T-cell (primary cell): ENCODE measurements at places on chromosomes 5 and 9.
A peak's percentile ranks its signal among the peaks of the same experiment; 100 is the strongest.

DNA sequence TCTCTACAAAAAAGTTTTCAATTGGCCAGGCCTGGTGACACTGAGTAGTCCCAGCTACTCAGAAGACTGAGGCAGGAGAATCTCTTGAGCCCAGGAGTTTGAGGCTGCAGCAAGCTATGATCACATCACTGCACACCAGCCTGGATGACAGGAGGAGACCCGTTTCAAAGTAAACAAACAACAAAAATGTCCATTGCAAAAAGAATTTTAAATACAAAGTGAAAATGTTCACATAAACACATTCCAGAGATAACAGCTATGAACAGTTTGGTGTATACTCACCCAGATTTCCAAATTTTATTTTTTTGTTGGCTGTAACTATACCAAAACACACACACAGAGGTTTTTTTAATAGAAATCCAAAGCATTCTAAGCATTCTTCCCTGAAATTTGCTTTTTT, 39.8 kb downstream of the ADRA1B start:
- no peak for DNase-seq

GRCh38 chr9:19623941-19624340, 164.9 kb downstream of the SLC24A2 start:
- no peak for DNase-seq

DNA sequence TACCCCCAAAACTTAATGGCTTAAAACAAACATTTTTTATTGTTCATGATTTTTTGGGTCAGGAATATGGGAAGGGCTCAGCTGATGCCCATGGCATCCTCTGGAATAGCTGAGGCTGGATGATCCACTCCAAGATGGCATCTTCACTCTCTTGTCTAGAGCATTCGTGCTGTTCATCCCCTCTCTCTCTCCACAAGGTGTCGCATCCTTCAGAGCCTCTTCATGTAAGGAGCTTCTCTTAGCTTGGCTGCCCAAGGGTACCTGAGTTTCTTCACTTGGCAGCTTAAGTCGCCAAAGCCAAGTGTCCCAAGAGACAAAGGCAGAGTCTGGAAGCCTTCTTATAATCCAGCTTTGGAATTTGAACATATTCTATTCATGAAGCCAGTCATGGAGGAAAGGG, 294.7 kb downstream of the CHSY3 start:
- DNase-seq = no peak

GRCh38 chr9:110788871-110789270, 120.3 kb downstream of the MUSK start:
- no peak for DNase-seq

- peak; percentile 81 for DNase-seq
Measured at GRCh38 chr5:14142827-14143545, at the start of gene TRIO. Gene TRIO, plus strand, starts transcription at chr5:14143342. Its CDS starts 384 bp downstream, at chr5:14143726.

- no peak for DNase-seq
Measured at GRCh38 chr5:134534726-134535110, 9.2 kb downstream of the JADE2 start.

DNA sequence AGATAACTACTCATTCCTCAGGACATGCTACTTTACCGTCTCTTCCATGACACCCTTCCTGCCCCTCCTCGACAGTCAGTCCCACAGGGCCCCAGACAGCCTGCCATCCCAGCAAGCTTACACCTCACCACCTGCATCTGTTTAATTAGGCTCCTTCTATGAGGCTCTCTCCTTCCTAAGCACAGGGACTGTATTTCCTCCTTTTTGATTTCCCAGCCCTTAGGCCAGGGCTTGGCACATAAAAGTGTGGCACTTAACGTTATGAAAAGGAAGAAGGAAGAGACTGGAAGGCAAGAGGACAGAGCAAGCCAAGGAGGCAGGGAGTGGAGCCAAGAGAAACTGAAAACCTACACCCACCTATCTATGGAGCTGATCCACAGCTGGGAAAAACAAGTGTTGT, 146.8 kb downstream of the SIL1 start:
- DNase-seq = no peak

DNA sequence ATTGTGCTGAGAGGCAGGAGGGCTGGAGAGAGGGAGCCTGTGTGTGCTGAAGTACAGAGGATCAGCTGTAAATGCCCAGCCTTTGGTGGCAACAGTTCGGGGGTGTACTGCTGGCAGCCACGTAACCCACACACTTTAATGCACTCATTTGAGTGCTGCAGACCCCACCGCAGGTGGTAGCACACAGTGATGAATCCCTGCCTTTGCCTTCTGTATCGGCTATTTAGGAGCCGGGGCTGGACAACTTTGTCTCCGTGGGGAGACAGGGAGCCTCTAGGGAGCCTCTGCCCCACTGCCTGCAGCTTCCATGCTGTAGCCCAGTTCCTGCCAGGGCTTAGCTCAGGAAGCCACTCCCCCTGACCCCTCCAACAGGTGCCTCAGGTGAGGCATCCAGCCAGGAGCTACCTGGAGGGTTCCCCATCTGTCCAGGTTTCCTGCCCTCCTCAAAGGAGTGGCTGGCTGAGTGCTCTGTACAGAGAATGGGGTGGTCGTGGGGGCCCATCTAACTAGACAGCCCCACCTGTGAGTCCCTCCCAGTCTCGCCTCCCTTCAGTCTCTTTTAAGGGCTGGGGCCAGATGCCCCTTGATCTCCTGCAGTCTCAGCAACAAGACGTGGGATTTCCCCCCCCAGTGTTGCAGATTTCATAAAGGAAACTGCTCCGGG, 44.5 kb downstream of the SECISBP2 start:
- DNase-seq = no peak

DNA sequence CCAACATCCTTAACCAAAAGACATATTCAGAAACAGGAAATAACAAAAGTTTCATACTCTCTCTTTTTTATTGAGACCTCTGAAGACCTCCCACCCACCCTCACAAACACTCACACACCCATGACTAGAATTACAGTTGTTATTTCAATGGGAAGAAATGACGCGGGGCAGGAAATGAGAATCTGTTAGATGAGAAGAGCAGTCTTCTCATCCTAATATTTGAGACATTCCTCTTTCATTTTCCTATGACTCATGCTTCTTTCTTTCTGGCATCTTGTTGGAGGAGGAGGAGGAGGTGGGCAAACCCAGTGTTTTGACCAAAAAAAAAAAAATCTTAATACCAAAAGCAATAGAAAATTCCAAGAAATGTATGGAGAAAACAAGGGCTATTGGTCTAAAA, 179.5 kb upstream of the TARS1 start:
- DNase-seq = no peak

GRCh38 chr5:124438903-124439281, 307.5 kb downstream of the ZNF608 start:
- no peak for DNase-seq

GRCh38 chr5:93632327-93632726, 49.3 kb downstream of the NR2F1 start:
- DNase-seq = no peak

GRCh38 chr5:127941646-127942045, 141.9 kb upstream of the SLC12A2 start:
- DNase-seq = no peak

- no peak for DNase-seq
Measured at GRCh38 chr5:118596255-118596654, 392.1 kb downstream of the DTWD2 start.

DNA sequence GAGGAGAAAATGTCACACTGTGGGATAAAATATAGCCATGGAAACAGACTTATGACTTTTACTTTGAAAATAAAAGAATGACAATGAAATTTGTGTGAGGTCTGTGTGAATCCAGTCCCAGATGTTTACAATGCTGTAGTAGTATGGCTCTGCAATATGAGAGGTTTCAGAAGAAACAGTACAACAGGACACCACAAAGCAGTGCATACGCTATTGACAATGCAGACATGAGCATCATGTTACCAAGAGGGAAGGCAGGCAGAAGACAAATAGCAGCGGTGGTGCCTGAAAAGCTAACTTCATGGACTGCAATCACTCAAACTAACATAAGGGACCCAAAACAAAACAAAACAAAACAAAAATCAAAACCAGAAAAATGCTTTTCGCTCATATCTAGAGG, 1.8 kb downstream of the FGF10 start:
- no peak for DNase-seq

DNA sequence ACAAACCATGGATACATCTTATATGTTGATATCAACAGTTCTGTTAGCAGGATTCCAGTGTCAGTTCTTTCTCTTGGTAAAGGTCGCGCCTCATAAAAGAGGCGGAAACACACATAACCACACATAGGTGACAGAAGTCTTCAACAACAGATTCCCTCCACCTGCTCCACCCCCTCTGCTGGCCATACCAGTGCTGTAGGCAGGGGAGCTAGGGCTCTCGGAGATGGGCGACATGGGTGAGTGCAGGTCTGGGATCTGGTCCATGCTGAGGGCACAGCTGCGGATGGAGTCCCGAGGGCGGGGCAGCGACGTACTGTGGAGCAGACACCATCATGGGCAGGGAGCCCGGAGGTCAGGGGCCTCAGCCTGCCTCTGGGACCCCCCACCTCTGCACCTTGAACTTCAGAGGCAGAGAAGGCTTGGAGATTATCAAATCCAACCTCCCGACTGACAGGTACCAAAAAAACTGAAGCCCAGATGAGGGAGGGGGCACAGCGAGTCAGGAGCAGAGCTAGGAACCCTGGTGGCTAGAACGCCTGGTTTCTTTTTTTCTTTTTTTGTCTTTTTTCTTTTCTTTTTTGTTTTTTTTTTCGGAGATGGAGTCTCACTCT, 12.0 kb upstream of the TOR2A start:
- DNase-seq = peak; percentile 26

DNA sequence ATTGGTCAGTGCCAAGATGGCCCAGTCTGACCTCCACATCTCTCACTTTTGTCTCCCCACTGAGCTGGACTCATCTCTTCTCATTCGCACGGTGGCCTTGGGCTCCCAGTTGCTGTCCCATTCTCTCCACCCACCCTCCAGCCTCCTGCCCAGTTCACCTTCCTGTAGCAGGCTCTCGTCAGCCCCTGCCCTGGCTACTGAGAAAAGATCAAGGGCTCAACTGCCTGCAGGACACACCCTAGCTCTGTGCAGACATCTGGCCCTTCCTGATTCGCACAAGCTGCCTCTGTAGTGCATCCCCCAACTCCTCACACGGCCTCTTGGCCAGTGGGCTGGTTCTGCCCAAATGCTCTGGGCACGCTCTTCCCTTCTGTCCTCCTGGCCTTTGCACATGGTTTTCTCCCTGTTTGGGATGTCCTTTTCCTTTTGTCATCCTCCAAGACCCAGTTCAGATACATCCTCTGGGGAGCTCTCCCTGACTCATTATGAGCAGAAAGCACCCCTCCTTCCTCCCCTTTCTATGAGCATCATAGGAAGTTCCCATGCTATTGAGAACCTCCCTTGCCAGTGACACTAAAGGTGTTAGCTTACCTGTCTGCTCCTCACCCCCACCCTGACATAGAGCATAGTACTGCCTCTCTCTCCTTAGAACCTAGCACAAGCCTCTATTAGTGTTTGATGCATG, 78.5 kb upstream of the TGFBR1 start:
- no peak for DNase-seq

- no peak for DNase-seq
Measured at GRCh38 chr5:168976311-168976970, 324.5 kb downstream of the SLIT3 start.

DNA sequence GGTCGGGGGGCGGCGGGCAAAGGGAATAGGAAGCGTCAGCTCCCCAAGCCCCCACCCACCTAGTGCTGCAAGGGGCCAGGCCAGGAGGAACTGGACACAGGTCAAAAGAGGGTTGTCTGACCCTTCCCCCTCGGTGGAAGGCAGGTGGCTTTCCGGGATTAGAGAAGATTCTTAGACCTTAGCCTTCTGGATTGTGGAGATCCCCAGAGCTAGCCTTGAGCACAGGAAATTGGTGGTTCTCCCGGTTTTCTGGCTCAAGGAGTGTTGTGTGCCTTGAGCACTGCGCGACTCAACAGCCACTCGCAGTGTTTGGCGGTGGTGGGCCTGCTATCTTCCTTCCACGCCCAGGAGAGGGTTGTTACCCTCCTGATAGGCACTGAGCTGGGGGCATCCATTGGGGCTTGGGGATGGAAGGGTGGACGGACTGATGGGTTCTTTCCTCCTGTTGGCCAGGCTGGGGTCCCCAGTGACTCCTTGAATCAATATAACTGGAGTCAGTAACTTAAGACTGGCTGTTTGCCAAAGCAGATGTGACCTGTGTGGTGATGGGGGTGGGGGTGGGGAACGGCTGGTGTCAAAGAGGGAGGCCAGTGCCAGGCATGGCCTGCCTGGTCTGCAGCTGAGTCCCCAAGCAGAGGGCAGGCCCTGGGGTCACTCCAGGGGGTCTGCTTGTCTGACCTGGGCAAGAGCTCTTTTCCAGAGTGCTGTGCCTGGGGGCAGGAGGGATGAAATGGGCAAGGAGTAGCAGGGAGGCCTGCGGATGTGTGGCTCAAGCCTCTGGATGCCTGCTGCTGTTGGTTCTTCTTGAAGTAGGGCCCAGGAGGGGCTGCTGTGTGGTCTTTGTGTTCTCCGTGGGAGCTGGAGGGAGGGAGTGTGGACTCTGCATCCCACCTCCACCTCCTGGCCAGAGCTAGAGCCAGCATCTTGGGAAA, 2.1 kb downstream of the FGF18 start:
- no peak for DNase-seq

DNA sequence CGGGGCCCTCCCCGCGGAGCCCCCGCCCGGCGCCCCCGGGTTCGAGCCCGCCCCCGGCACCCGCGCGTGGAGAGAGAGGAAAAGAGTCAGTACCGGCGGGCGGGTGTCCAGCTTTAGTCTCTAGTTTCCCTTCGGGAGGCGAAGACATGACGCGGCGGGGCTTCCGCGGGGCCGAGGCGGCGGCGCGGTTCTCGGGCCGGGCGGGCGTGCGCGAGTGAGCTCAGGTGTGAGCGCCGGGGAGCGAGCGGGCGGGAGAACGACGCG, 181 bp downstream of the DAP start:
- no peak for DNase-seq

- no peak for DNase-seq
Measured at GRCh38 chr9:87080512-87081264, 133.4 kb upstream of the GAS1 start.

GRCh38 chr9:35763181-35763580, 9.1 kb upstream of the MSMP start:
- DNase-seq = no peak

DNA sequence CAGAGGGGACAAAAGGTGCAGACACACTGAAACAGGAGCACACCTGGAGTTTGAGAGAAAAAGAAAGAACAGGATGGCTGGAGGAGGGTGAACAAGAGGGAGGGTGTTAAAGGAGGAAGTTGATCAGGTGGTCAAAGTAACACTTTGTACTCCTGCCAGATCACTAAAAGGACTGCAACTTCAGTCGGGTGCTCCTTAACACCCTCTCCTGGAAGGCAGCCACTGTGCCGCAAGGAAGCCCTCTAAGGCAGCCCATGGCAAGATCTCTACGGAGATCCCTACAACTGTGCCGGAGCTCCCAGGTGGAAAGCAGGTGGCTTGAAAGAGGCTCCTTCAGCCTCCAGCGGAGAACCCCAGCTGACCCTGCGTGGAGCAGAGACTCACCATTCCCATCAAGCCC, 124.4 kb upstream of the MSX2 start:
- DNase-seq = no peak

GRCh38 chr5:158430166-158430797, 571.3 kb upstream of the CLINT1 start:
- DNase-seq = no peak

- no peak for DNase-seq
Measured at GRCh38 chr5:115838885-115839518, 2.4 kb downstream of the ATG12 start.
